AG08396 (cell line): ENCODE measurements at places on chromosomes 4 and X.
A peak's percentile ranks its signal among the peaks of the same experiment; 100 is the strongest.

DNA sequence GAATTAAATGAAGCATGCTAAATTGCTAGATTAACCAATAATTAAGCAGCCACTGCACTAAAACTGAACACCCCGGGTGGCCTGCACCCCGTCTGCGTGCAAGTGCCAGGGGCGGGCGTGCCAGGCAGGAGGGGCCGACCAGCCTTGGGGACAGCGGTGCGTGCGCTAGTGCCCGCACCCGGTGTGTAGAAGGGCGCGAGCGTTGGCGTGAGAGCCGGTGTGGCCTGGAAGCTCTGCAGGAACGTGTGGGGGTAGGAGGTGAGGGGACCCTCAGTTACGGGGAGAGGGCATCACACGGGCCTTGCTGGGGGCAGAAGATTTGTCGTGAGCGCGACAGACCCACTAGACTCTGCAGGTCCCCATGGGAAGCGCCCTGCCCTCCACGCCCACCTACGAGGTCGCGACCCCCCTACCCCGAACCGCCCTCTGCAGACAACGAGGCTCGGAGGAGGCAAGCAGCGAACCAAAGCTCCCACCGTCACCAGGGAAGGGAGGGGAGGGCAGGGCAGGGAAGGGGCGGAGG lies 105.8 kb downstream of the FAM53A start:
- DNase-seq = no peak

- DNase-seq = no peak
These were observed 134.3 kb downstream of the MID1IP1 start for GRCh38 chrX:38935561-38935960.

DNA sequence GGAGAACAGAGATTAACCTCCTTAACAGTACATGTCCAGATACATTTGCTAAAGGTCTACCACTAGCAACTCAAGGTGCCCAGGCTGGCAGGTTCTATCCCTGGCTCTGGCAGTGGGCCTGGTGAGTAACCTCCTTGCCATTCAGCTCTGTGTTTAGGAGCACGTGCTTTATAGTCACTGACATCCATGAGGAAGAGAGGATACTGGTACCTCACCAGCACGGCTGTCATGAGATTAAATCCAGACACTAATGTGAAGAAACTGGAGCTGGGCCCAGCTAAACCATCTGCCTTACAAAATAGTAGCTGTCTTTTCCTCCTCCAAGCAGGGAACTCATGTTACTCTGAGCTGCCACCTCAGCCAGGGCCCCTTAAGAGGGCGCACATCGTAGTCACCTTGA lies 45.3 kb downstream of the GPRASP3 start:
- peak; percentile 30 for DNase-seq

DNA sequence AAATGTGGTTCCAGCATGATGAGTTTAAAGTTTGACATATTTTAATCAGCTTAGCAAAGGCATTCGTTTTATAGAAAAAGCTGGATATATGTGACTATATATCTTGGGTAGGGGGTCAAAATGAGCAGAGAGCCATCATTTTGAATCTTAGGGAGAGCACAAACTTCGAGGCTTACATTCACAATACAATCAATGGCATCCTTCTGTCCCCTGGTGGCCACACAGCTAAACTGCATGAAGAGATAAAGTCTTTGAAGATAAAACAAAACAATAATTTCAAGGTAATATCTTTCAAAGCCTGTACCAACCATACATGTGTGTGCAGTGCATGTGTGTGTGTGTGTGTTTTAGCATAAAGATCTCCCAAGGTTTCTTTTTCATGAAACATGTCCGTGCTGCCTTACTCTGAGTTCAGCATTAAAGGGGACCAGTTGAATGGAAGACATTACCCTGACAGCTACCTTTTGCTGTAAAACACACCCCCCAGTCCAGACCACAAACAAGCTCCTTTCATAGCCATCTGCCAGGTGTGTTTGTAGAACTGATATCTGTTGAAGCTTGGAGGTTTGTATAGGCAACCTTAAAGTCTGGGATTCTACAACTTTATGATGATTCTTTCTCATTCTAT lies 22.0 kb downstream of the DYNLT3 start:
- DNase-seq = peak; percentile 35

DNA sequence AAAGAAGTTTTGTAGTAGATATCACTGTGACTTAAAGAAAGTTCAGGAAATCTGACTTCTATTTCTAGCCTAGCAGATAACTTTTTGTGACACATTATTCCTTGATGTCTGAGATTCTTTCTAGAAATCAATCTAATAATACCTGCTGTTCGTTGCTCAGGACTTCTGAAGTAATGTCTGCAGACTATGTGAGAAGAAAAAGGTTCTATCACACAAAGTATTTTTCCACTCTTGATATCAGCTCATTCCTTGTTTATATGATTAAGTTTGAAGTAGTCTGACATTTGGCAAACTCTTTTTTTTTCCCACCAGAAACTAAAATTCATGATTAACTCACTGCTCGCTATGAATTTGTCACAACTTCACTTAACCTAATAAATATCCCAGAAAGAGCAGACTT lies 56.6 kb downstream of the TLL1 start:
- no peak for DNase-seq

DNA sequence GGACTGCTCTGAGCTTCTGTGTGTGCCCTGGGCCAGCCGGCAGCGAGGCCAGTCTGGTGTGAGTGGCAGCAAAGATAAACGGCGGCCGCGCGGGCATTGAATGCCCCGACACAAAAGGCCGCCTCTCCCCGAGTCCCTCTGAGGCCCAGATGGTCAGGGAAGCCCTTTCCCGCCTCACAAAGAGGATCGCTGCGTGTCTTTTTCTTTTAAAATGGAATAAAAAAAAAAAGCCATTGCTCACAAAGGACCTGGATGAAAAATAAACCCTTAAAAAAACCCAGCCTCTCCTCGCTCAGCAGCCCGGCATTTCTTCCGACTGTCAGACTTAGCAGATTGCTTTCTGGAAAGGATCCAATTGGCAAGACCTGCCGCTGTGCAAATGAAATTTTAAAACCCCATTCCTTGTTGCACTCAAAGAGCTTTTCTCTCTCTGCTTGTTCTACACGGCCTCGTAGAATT lies 578.7 kb downstream of the BCOR start:
- no peak for DNase-seq

- peak; percentile 76 for DNase-seq
These were observed 30.6 kb upstream of the SCML1 start for GRCh38 chrX:17706676-17707075.

DNA sequence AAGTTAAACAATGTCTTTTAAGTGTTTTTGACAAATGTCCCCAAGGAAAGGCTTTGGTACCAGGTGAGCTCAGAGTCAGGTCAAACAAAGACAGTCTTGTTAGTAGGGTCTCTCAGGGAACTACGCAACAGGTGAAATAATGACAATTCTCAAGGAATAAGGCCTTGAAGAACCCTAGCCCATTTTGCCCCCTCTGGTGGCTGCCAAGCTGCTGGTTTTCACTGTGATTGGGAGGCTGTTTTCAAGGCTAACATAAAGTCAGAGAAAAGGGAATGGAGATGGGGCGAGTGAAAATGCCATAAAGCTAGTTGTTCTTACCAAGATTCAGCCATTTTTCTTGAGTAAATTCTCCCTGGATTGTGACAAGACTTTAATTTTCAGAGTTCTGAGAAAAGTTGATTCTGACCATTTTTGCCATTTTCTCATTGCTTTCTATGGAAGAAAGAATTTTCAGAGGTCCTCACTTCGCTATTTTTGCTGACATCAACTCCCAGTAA lies 58.7 kb downstream of the RWDD4 start:
- DNase-seq = no peak

GRCh38 chrX:49037883-49038475 lies 5.2 kb downstream of the TFE3 start:
- DNase-seq = no peak

GRCh38 chr4:128525387-128525786 lies 237.8 kb upstream of the PGRMC2 start:
- no peak for DNase-seq

DNA sequence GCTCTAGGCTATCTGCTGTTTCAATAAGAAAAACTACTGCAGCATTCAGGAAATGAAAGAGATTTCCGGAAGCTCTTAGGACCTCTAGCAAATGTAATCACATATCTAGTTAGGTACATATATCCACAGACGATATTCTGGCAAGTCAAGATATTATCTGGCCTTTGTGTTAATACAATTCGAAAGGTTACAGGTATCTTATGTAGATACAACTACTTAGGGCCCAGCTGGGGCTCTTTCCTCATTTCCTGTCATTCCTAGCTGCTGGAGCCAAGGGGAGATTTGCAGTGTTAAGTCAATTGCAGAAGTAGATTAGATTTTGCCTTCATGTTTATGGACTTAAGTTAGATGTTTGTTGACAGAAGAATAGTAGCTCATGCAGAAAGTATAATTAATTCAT lies 299.5 kb downstream of the ARHGAP24 start:
- DNase-seq = no peak
